Pancreas (tissue), 10 donors: ENCODE measurements at places on chromosomes 7 and 10.

- no peaks in the 10 kb centered on the region for H3K27me3 ChIP-seq
- H3K4me3 ChIP-seq = no peak overlapping the region
- H3K36me3 ChIP-seq = no peaks in the 10 kb centered on the region
- no peak for DNase-seq
- no peak overlapping the region for H3K27ac ChIP-seq
Measured at GRCh38 chr10:103799341-103799740, 56.0 kb downstream of the SH3PXD2A start.

GRCh38 chr7:71612911-71613310 is 481.0 kb downstream of the GALNT17 start:
- DNase-seq = no peak
- no peaks in the 10 kb centered on the region for H3K4me1 ChIP-seq
- no peak overlapping the region for H3K27ac ChIP-seq
- no peak overlapping the region for H3K4me3 ChIP-seq

GRCh38 chr10:51244748-51245490 is 170.6 kb downstream of the PRKG1 start:
- H3K4me3 ChIP-seq = no peak overlapping the region
- peaks cover 4% of the 10 kb centered on the region for H3K4me1 ChIP-seq
- no peaks in the 10 kb centered on the region for H3K27me3 ChIP-seq
- H3K27ac ChIP-seq = no peak overlapping the region
- DNase-seq = no peak

DNA sequence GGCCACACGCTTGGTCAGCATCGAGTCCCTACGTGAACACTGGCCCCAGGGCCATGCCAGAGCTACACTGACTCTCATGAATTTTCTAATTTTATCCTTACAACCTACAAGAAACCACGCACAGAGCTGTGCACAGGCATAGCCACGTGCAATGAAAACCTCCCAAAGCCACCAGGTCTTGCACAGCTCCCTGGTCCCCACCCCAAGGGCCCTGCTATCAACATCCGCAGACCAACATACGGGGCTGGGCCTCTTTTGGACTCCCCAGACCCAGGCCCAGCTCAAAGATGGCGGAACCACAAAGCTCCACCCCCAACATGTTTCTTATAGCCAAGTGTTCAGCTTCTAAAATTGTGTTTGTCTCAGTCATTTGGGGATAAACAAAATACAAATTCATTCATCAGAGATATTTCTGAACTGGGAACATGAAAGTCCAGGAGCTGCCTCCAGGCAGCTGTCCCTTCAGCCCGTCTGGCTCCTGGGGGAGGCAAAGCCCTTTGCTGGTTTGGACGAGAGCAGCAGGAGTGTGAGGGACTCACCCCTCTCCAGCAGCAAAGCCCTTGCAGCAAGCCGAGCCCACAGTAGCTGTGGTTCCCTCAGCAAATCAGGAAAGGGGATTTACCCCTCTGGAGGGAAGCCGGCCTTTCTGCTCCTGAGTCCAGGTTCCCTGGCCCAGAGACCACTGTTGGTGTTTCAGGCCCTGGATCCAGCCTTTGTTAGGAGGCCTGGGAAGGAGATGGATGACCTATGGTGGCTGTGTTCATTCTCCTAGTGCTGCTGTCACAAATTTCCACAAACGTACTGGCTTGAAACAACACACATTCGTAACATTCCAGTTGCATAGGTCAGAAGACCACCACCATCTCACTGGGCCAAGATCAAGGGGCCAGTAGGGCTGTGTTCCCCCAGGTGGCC is 75.1 kb downstream of the OAT start:
- H3K4me3 ChIP-seq = no peak overlapping the region
- no peak overlapping the region for H3K27ac ChIP-seq
- no peaks in the 10 kb centered on the region for H3K27me3 ChIP-seq
- H3K4me1 ChIP-seq = no peaks in the 10 kb centered on the region
- H3K36me3 ChIP-seq = no peaks in the 10 kb centered on the region
- peak; percentile 19 for DNase-seq

DNA sequence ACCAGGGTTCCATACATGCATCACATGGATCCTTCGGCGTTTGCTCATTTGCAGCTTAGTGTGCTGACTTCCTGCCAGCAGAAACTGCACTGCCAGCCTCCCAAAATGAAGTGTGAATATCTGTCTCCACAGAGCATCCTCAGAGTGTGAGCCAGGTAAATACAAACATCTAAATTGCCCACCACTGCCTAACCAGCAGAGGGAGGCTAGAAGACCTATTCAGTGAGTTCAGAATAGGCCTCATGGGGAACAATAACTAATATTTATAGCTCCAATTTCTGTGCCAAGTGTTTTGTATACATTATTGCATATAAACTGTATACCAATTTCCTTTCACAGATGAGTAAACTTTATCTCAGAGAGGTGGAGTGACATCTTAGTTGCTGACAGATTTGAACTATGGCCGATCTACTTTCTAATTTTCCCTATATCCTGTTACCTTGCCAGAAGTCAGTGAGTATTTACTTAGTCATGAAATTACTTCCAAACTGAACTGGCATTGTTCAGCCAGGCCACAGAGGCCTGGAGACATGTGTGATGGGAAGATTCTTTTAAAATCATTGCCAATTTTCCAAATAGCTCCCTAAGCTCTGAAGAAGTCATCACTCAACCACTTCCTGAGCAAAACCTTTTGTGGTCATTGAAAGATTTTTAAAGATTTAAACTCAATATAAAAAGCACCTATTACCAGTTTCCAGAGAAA is 926.5 kb upstream of the GHITM start:
- no peak for DNase-seq
- H3K4me1 ChIP-seq = no peaks in the 10 kb centered on the region
- no peaks in the 10 kb centered on the region for H3K27me3 ChIP-seq

- no peaks in the 10 kb centered on the region for H3K4me1 ChIP-seq
- no peak overlapping the region for H3K4me3 ChIP-seq
- no peaks in the 10 kb centered on the region for H3K27me3 ChIP-seq
- no peaks in the 10 kb centered on the region for H3K36me3 ChIP-seq
- no peak for DNase-seq
Measured at GRCh38 chr7:17998692-17999091, 29.0 kb downstream of the PRPS1L1 start.

DNA sequence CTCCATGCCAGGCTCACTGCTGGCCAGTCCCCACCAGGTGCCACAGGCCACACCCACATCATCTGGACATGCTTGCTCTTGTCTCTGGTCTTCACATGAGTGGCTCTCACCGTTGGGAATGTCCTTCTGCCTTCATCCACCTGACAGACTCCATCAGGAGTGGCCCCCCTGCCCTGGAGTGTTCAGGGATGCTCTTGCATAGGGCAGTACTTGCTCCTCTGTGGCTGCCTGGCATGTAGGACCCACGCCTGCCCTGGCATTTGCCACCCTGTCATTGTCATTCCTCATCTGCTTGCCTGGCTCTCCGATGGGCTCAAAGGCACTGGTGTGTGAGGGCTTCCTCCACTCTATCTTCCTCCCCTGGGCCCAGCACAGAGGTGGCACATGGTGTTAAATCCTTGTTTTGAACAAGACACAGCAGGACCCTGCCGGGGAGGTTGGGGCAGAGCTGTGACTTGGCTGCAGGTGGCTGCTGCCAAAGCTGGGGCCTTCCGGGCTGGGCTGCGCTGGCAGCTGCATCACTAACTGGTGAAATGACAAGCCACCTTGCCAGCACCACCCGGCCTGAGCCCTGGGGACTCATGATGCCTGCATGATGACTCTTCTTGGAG is 1.8 kb downstream of the SH2D4B start:
- no peaks in the 10 kb centered on the region for H3K36me3 ChIP-seq
- H3K4me1 ChIP-seq = no peaks in the 10 kb centered on the region
- no peaks in the 10 kb centered on the region for H3K27me3 ChIP-seq
- no peak for DNase-seq
- H3K4me3 ChIP-seq = no peak overlapping the region
- no peak overlapping the region for H3K27ac ChIP-seq

DNA sequence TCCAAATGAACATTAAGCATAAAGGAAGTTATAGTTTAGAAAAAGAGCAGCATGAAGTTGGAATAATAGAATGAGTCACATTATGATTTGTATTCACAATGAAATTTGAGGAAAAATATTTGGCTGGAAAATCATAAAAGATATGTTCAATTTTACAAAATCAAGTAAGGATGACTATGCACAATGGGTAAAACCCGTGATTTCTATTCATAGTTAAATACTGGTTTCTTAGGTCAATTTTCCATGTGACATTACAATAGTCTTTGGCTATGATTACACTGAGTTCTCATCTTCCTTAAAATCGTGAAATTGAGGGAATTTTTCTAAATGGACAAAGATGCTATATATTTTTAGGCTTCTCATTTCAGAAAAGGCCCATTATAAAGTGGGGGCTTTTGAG is 17.4 kb upstream of the CCDC172 start:
- no peaks in the 10 kb centered on the region for H3K27me3 ChIP-seq
- H3K36me3 ChIP-seq = no peaks in the 10 kb centered on the region
- no peak for DNase-seq
- H3K4me3 ChIP-seq = no peak overlapping the region
- H3K27ac ChIP-seq = no peak overlapping the region

GRCh38 chr7:30688718-30689221 is 6.5 kb upstream of the CRHR2 start:
- DNase-seq = peak; percentile 53
- H3K36me3 ChIP-seq = no peaks in the 10 kb centered on the region
- H3K27ac ChIP-seq = no peak overlapping the region
- peaks cover 3% of the 10 kb centered on the region for H3K4me1 ChIP-seq

DNA sequence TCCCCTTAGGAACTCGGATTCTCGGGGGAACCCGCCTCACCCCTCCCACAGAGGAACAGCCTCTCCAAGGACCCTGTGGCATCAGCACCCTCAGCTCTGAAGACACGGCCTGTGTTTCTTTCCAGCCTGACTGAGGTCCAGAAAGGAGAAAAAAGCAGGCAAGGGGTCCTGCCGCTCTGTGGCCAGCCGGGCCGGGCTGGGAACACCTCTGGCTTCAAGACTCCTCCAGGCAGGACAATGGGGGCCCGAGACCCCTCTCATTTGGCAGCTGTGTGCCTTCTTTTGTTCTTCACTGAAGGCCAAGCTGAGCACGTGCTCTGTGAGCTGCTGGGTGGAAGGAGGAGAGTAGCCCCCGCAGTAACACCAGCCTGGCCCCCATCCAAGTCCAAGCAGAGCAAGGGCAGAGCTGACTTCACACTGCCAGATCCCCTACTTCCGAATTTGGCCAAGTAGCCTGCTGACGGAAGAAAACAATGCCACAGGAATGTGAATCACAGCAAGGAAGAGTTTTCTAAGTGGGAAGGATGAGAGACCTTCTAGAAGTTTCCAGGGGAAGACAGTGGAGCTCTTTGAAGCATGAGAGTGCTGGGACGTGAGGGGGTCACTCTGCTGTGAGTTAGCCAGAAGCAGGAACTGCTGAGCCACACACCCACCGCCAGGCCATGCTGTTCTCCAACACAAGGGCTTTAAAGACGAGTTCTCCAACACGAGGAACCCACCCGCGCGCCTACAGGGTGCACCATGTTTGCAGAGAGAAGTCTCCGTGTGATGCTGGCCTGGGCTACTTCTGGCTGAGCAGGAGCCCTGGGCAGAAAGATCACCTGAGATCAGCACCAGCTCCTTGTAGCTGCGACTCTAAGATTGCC is 3.1 kb downstream of the CNPY1 start:
- no peak overlapping the region for H3K27ac ChIP-seq
- no peak overlapping the region for H3K4me3 ChIP-seq
- DNase-seq = no peak
- H3K4me1 ChIP-seq = no peaks in the 10 kb centered on the region
- H3K36me3 ChIP-seq = no peaks in the 10 kb centered on the region

DNA sequence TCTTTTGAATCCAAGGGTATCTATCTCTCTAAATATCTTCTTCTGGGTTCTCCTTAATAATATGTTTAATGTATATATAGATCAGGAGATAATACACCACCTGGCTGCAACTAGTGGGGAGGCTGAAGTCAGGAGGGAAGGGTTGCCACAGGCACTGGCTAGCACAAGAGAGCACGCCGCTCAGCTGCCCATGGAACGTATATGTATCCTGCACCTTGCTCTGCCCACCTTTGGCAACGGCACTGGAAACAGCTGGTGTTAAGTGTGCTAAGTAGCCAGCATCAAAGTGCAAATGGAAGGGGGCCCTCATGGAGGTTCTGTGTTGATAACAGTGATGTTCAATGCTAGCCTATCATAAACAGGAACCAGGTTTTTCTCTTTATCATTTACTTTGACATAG is 49.8 kb upstream of the FAM133B start:
- H3K27me3 ChIP-seq = no peaks in the 10 kb centered on the region
- H3K27ac ChIP-seq = no peak overlapping the region
- H3K36me3 ChIP-seq = no peaks in the 10 kb centered on the region
- no peak overlapping the region for H3K4me3 ChIP-seq
- DNase-seq = no peak

GRCh38 chr10:86486856-86487255 is 34.7 kb downstream of the WAPL start:
- H3K27me3 ChIP-seq = no peaks in the 10 kb centered on the region
- no peak overlapping the region for H3K27ac ChIP-seq

GRCh38 chr7:30285067-30285535 is 704 bp downstream of the ZNRF2 start:
- peaks cover 33% of the 10 kb centered on the region for H3K4me1 ChIP-seq
- H3K27me3 ChIP-seq = no peaks in the 10 kb centered on the region
- peak; percentile 42 for DNase-seq
- H3K4me3 ChIP-seq = peak overlapping the region; percentile 83
- no peaks in the 10 kb centered on the region for H3K36me3 ChIP-seq
- H3K27ac ChIP-seq = peak overlapping the region; percentile 98
